Cerebellar cortex (tissue), 1 donor: ENCODE measurements at places on chromosomes 3 and 15.

GRCh38 chr3:152466784-152467183 is 198.1 kb downstream of the MBNL1 start:
- no peak for DNase-seq

DNA sequence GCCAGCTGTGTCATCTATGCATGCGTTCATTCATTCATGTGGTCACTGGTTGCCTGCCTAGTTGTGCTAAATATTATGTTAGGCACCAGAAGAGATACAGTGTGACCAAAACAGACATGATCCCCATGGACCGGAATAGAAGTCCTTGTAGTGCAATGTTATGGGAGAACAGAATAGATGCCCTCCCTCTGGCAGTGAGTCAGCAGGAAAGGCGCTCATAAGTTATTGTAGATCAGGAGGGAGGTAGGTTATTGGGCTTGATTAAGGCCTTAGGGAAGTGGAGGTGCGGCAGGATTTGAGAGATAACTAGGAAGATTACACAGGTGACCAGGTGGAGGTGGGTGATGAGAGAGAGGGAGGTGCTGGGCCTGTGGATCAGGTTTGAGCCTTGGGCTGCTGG is 5.2 kb downstream of the MCTP2 start:
- no peak for DNase-seq

DNA sequence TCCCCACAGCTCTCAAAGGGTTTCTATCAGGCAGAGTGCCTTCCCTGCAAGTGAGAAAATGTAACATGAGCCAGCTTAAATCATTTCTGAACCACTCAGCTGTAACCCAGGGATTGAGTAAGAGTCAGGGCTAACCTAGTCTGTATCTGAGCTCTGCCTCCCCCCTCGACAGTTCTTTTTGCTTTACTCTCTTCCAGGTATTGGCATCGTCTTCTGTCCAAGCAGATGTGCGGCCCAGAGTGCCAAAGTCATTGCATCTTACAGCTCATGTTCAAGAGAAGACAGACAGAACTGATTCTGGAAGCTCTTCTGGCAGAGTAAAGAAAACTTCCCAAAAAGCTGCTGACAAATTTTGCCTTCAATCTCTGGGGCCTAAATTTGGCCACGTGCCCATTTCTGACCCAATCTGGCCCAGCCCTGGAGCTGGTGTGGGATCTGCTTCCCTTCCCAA is 74.8 kb downstream of the ABHD5 start:
- no peak for DNase-seq

GRCh38 chr15:72141171-72142084 is 23.2 kb downstream of the SENP8 start:
- no peak for DNase-seq

- DNase-seq, result no peak
These were observed 27.6 kb upstream of the CNBP start for GRCh38 chr3:129211345-129211744.

DNA sequence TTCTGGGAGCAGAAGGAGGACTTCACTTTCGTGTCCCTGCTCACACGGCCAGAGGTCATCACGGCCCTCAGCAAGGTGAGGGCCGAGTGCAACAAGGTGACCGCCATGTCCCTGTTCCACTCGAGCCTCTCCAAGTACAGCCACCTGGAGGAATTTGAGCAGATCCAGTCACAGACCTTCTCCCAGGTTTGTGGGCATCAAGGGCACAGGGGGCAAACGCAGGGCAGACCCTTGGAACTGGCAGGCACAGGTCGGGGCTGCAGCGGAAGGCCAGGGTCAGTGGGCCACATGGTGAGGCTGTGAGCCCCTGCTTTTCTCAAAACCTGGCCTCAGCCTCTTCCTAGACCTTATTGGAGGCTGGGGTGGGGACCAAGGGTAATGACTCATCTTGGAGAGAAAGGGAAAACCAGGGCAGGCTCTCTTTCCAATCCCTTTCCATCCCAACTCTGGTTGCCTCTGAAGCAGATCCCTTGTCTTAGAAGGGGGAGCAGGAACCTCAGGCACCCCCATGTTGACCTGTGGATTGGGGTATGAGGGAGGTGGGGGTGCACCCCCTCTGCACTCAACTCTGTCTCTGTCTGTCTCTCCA is 29.5 kb downstream of the DNAH1 start:
- DNase-seq, result no peak

DNA sequence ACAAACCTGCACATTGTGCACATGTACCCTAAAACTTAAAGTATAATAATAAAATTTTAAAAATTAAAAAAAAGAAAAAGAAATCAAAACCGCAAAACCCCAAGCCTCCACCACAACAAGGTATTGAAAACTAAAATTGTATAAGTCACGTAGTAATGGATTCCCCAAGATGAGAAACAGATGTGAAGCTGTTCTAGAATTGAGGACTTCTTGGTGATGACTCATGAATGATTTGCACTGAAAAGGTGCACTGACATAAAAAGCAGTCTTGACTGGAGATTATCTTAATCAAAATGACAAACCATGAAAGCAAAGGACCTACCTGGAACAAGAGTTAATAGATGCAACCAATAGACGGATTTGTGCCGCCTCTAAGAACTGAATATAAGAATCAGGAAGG is 225.8 kb downstream of the MYRIP start:
- no peak for DNase-seq

- DNase-seq, result no peak
These were observed 248.6 kb downstream of the CBLB start for GRCh38 chr3:105620236-105620635.
